ENCODE measurements at places on chromosomes 7 and 10.

GRCh38 chr10:69646185-69647060 lies 16.4 kb downstream of the FAM241B start:
- peak; percentile 27 for DNase-seq

GRCh38 chr10:11631890-11632587 lies 20.6 kb upstream of the USP6NL start:
- DNase-seq: no peak

DNA sequence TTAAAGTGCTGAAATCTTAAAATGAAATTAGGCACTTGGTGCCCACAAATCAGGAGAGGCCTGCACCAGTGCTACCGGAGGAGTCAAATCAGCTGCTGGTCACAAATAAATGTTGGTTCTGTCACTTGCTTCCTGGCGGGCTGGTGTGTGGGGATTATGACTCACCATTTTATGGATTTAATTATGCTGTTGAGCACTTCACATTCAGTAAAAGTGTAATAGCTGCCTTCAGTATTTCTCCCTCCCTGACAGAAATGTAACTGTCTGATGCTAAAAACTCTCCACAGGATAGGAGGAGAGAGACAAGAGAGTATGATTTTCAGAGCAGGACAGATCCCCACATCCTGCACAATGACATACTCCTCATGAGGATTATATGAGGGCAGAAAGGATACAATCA lies 186.0 kb downstream of the JAZF1 start:
- no peak for DNase-seq

DNA sequence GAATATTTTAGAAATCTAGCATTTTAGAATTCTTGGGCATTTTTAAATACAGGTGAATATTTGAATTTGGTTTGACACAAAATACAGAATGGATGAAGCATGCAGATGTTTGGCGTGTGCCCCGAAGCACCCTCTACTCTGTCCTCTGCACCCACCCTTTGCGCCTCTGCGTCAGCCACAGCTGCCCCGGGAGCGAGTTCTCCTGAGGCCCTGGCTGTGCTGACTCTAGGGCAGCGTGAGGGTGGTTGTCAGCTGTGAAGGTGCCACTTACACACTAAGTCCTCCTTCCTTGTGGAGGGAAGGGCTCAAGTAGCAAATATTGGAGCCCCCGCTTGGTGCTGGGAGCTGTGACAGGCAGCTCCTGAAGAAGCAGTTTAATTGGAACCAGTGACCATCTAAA lies 48.4 kb downstream of the DAGLB start:
- DNase-seq: no peak

DNA sequence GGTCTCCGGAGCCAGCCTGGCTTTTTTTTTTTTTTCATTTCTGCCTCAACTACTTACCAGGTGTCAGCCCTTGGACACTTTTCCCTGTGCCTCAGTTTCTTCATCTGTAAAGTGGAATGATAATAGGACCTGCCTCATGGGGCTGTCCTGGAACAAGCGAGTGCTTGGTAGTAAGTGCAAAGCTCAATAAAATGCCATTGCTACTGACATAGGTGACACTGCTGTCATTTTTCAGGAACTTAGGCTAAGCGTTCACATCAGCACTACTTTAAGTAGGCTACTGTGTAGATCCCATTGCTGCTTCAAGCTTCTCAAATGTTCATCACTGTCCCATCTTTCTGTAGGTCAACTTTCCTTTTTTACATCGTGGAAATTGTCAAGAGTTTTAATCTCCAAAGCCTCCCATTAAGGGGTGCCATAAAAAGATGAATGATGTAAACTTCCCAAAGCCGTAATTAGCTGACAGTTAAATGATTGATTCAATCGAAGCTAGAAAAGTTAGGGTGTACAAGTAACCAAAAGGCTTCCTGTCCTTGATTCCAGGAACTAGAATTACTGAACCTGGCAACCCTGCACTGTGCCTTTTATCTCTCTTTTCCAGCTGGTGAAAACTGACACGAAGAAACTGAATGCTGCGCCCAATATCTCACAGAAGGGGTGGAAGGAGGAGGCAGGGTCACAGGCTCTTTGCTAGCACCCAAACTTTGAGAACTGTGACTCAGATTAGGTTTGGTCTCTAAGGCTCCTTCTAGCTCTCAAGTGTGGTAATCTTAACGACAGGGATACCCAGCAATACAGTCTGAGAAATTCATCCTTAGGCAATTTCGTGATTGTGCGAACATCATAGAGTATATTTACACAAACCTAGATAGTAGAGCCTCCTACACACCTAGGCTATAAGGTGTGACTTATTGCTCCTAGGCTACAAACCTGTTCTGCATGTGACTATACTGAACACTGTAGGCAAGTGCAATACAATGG lies 861 bp upstream of the USP6NL start:
- no peak for DNase-seq

DNA sequence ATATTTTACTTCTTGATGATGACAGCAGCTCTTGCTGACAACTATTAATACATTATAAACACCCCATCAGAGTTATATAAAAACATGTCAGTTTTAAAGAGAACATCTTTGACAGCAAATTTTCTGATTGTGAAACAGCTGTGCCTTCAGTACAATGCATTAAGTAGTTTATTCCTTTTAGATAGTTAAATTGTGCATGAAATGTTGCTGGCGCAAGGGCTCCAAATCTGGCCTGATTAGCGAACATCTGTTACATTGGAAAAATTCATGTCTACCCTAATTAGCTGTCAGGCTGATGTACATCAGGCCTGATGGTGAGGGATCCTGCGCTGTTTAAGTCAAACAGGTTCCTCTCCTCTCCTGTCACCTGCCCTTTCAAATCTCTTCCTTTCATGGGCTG lies 171.9 kb upstream of the SP8 start:
- no peak for DNase-seq

DNA sequence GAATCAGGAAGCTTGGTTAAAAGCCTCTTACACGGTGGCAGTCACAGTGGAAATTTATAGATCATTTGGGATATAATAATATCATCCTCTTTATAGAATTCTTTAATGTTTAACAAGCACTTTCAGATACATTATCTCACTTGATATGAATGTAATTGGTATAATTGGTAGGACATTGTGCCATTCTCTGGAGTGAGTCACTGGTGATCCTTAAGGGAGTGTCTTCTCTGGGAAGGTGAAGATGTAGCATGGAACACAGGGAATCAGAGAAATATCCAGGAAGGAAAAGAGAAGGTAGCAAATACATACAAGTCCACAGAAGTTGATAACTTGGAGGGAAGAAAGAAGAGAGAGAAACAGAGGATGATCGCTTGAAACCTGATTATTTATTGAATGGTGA lies 9.8 kb downstream of the PTPRZ1 start:
- no peak for DNase-seq

DNA sequence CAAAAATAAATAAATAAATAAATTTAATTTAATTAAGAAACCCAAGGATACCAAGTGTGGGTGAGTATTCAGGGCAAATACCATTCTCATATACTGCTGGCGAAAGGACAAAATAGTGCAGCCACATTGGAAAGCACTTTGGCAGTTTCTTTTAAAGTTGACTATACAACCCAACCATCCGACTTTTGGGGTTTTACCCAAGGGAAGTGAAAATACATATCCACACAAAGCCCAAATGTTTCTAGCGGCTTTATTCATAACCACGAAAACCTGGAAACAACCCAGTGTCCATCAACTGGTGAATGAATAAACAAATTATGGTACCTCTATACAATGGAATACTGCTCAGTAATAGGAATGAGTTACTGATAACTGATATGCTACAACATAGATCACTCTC lies 36.2 kb upstream of the OGDHL start:
- DNase-seq: no peak

DNA sequence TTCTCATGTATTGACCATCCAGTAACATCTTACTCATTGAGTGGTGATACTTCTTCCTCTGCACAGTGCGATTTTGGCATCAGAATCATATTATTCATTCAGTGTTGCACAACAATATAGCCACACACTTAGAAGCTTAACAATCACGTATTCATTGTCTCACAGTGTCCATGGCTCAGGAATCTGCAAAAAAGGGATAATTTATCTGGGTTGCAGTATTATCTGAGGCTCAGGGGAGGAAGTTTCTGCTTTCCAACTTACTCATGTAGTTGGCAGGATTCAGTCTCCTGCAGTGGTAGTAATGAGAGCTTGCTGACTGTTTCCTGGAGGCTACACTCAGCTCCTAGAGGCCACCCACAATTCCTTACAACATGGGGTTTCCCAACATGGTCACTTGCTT lies 803.6 kb downstream of the SORCS1 start:
- no peak for DNase-seq

DNA sequence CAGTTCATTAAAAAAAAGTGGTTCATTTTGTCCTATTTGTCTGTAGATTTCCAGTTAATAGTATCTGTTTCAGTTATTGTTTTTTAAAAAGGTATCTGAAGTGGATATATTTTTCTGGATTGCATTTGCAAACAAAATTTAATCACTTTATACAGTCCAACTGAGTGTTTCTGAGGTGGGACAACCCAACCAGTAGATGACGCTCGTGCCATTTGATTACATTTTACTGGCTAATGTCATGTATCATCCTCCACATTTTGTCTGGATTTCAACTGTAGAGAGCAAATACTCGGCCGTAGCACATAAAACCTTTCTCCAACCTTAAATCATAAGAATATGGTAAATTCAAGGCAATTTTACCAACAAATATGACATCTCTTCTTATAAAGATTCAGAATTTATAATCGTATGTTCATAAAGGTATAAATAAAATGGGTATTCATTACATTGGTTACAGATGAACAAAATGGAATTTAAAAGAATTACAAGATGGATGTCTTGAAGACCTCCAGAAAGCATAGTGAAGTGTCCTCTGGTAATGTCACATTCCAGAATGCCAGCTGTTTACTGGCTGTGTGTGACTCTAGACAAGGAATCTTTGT lies 789.0 kb downstream of the PHTF2 start:
- DNase-seq: no peak

- no peak for DNase-seq
Measured at GRCh38 chr7:41487229-41487940, 215.5 kb downstream of the INHBA start.

DNA sequence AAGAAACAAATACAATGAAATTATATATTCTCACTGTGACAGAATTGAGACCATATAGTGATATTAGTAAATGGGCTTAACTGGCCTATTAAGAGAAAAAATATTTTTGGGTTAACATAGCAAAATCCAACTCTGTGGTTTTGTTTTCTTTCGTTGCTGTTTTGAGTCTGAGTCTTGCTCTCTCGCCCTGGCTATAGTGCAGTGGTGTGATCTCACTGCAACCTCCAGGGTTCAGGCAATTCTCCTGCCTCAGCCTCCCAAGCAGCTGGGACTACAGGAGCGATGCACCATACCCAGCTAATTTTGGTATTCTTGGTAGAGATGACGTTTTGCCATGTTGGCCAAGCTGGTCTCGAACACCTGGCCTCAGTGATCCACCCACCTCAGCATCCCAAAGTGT lies 15.3 kb downstream of the TRIM24 start:
- no peak for DNase-seq

DNA sequence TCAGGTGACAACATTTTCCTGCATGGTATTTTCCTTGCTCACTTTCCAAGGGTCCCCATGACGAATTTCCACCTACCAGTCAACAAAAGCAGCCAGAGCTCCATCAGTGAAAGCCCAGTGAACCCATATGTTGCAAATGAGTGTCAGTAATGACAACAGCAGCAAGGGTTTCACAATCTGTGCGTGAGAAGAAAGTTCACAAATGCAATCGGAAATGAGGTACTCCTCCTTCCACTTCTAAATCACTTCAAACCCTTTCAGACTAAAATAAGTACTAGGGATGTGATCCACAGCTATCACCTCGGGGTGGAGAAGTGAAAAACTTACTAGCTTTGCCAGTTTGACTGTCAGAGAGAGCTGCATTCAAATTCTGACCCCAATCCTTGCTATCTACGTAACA lies 55.6 kb upstream of the BET1 start:
- DNase-seq: no peak

DNA sequence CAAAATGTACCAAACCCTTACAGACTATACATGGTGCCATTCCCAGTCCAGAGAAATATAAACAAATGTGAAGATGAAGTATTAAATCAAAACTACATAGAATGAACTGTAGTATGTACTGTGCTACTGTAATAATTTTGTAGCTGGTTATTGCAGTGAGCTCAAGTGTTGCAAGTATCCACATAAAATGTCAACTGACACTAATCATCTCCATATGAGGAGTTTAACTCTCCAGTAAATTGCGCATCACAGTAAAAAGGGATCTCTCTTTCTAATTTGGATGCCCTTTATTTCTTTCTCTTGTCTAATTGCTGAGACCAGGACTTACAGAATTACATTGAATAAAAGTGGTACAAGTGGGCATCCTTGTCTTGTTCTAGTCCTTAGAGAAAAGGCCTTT lies 165.5 kb downstream of the CPED1 start:
- no peak for DNase-seq

DNA sequence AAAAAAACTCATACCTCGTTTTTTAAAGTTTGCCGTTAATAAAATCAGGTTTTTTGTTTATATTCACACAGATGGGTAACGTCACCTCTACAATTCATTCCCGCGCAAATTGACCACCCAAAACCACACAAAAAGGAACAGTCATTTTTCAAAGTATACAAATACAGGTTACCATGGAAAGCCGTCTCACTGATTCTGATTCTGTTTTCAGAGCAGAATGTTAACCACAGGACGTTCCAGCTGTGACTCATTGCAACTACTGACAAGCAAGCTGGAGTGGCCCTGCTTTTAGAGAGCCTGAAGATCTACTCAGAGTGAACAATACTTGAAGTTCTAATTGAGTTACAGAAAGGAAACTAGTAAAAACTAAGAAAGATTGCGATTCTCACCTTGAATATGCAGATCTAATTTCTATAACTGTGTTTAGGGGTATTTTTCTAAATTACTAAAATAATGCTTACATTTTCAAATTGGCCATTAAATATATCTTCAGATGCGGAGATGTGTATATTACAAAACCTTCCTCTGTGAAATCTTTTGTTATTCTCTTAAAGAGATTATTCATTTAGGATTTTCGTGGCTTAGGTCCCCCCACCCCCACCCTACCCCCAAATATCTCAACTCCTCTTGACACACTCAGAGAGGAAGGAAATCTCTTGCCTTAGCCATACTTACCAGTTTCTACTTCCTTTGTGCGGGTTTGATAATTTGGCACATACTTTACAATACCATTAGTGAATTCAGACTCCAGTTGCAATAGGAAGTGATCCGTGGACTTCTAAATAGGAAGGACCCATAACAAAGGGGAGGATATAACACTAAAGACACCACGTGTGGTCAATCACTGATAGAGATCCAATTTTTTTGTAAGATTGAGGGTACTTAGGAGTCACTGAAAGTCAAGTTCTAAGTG lies 106.0 kb downstream of the CUBN start:
- DNase-seq: peak; percentile 46

GRCh38 chr10:5892007-5892406 lies 2.0 kb downstream of the FBH1 start:
- DNase-seq: no peak

Measured in NT2/D1 (cell line).